ENCODE measurements at places on chromosomes 6 and 20. TPM values are rescaled to one million over a fixed set of nuclear protein-coding genes. Genes with fewer than 3 reads are reported as not detected.
A peak's percentile ranks its signal among the peaks of the same experiment; 100 is the strongest.

- no peak for DNase-seq
These were observed 13.4 kb downstream of the HLA-DOB start for GRCh38 chr6:32803416-32803815.

DNA sequence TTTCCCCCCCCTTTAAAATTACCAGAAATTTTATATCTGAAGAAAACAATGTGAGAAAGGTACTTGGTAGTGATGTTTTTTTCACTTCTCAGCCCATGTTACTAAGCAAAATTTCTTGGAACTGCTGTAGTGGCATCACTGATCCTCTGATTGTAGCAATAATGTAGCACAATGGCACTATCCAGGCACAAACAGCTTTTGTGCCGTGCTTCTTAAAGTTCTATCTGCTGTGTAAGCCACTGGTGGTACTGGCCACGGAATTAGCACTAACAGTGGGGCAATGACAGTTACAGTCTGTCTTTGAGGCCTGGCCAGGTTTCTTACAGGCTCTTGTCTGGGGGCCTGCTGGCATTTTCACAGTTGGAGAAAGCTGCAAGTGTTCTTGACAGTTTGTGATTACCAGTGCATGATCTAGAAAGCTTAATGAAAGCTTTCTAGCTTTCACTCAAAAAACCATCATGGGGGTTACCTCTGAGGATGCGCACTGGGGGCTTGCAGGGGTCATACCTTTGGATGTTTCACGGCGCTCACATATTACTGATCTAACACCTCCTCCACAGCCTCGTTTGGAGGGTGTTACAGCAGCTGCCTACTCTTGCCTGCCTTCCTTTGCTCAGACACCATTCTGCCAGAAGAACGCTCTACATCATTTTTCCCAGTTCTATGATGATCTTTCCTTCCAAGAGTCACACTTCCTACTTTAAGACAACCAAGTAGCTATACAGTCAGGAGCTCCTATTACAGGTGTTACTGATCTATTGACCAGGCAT lies 58.4 kb upstream of the ARMH2 start:
- DNase-seq: no peak

DNA sequence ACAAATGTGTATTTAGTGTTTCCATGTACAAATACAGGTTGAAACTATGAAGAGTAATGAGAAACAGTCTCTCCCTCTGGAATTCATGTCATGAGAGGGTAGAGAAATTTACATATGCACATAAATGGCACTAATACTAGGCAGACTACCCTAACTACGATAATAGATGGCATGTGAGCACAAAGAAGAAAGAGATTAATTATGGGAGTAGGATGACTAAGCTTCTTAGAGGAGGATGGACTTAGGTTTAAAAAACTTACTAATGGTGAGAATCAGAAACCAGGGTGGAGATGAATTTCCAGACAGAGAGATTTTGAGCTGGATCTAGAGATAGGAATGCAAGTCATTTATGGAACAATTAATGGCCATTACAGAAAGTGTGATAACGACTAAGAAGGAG lies 225.3 kb upstream of the HTR1E start:
- no peak for DNase-seq

- DNase-seq: no peak
These were observed 15.2 kb downstream of the DNAH8 start for GRCh38 chr6:38730140-38730862.

DNA sequence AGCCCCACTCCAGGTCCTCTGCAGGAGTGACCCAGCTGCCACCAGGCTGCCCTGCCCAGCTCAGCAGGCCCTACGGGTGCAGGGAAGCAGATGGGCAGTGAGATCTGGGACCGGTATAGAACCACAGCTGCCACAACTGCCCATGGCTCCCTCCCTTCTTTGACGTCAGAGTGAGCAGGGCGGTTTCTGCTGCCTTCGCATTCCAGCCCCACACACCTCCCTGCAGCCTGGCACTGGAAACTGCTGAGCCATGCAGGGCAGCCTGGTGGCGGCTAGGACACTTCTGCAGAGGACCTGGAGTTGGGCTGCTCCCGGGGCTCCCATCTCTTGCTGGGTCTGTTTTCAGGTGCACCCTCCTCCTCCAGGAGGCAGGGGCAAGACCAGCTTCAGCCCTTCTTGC lies 101.6 kb upstream of the CD93 start:
- DNase-seq: peak; percentile 32

GRCh38 chr20:43372051-43372450 lies 85.6 kb upstream of the SRSF6 start:
- no peak for DNase-seq

DNA sequence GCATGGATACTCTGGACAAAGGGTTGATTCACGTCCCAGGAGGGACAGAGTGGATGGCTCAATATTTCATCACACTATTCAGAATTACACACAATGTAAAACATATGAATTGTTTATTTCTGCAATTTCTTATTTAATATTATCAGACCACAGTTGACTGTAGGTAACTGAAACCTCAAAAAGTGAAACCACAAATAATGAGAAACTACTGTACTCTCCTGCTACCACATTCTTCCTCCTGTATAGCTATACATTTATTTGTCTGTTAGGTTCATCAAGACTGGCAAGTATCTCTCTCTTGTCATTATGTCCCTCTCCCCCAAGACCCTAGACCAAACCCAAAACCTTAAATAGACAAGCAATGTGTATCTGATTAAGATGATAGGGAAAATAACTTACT lies 60.0 kb downstream of the SYCP2 start:
- DNase-seq: no peak

ENPP5 gene
- 16.8 TPM for polyA plus RNA-seq

SNAP25 gene
- 6.3 TPM for polyA plus RNA-seq

EYA2 gene
- polyA plus RNA-seq: 0.49 TPM

BEND6 gene
- 6.0 TPM for polyA plus RNA-seq

HLA-DQB1 gene
- 4.3 TPM for polyA plus RNA-seq
